NCI-H1105 treated with DMSO at 0.1 percent for 48 hours (cell line): ENCODE measurements at places on chromosomes 13 and 19.

GRCh38 chr13:38641164-38641948 is 45.5 kb upstream of the FREM2 start:
- peak; percentile 9 for DNase-seq

- no peak for DNase-seq
Measured at GRCh38 chr13:37177125-37177524, 71.7 kb upstream of the CSNK1A1L start.

GRCh38 chr13:72341904-72342303 is 385.5 kb downstream of the MZT1 start:
- no peak for DNase-seq

GRCh38 chr19:45352914-45353796 is 12.6 kb downstream of the KLC3 start:
- DNase-seq = no peak

- no peak for DNase-seq
Measured at GRCh38 chr19:57063070-57063469, 56.7 kb upstream of the USP29 start.
